ENCODE measurements at places on chromosomes 3 and 15.

DNA sequence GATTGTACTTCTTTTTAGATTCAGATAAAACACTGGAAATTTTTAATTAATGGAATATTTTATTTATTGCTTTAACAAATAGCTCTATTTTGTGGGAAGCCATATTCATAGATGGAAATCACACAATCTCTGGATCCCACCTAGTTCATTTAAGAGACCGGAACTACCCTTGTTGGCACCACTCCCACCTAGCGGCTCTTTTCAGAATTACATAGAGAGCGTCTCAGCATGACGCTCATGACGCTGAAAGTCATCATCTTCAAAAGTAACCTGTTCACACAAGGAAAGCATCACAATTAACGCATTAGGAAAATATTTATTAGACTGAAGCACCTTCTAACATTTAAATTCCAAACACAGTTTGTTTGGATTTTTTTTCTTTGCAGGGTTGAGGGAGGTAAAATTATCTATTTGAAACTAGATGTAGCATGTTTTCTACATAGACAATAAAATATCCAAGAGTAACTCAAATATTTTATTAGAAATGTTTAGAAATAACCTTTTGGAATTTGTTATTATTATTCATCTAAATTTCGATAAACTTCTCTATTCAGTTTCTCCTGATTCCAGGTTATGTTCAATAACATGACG lies 214.9 kb upstream of the ARRDC4 start:
- DNase-seq, result peak; percentile 30

DNA sequence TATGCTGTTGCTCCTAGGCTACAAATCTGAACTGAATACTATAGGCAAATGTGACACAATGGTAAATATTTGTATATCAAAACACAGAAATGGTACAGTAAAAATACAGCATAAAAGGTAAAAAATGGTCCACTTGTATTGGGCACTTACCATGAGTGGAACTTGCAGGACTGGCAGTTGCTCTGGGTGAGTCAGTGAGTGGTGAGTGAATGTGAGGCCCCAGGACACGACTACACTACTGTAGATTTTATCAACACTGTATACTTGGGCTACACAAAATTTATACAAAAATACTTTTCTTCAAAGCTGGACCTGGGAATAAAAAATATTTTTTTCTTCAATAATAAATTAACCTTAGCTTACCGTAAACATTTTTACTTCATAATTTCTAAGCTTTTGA lies 41.6 kb upstream of the DUT start:
- no peak for DNase-seq

GRCh38 chr15:38707802-38708671 lies 143.4 kb upstream of the RASGRP1 start:
- DNase-seq, result peak; percentile 81

- no peak for DNase-seq
Observed at GRCh38 chr3:119541547-119541946, 17.9 kb downstream of the CD80 start.

- DNase-seq, result no peak
Observed at GRCh38 chr3:72950372-72950771, 46.2 kb upstream of the PPP4R2 start.

GRCh38 chr15:65611888-65612615 lies 1.1 kb upstream of the INTS14 start:
- DNase-seq, result peak; percentile 2

GRCh38 chr15:92974183-92974915 lies 74.2 kb downstream of the CHD2 start:
- no peak for DNase-seq

DNA sequence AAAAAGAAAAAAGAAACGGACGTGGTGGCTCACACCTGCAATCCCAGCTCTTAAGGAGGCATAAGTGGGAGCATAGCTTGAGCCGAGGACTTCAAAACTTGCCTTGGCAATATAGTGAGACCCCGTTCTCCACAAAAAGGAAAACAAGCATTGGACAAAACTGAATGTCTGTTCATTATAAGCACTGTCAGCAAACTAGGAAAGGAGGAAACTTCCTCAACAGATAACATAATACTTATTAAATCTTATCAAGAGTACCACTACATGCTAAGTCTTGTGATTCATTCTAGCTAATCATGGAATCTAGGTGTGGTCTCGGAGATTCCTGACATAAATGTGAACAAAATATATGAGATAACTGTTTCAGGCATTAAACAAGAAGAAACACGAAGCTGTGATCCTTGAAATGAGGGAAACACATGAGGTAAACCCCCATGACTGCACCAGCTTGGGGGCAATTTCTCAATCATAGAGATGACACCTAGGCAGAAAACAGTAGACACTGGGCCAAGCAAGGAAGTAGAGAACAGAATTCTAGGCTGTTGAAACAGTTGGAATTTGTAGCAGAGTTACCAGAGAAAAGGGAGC lies 33.3 kb downstream of the TRPM7 start:
- no peak for DNase-seq

Measured in tongue (tissue), 3 donors.